ENCODE measurements at places on chromosomes 7 and 10. TPM values are rescaled to one million over a fixed set of nuclear protein-coding genes. Genes with fewer than 3 reads are reported as not detected.

GRCh38 chr7:72406820-72407403 lies 5.2 kb downstream of the CALN1 start:
- no peak for DNase-seq

- DNase-seq: no peak
These were observed 3.5 kb upstream of the ACSL5 start for GRCh38 chr10:112370424-112370819.

Gene ARHGEF35
- total RNA-seq: 2.2 TPM

Gene SLC13A1
- not detected for total RNA-seq

Gene STK32C
- total RNA-seq: 5.5 TPM

Data from heart right ventricle (tissue), 16 donors.